Right lung (tissue), 10 donors: ENCODE measurements at places on chromosomes 5 and 9.
A peak's percentile ranks its signal among the peaks of the same experiment; 100 is the strongest.

GRCh38 chr5:90606539-90606938 is 47.9 kb downstream of the ADGRV1 start:
- DNase-seq, result no peak

GRCh38 chr9:19512103-19512832 is 103.5 kb downstream of the ACER2 start:
- no peak for DNase-seq

DNA sequence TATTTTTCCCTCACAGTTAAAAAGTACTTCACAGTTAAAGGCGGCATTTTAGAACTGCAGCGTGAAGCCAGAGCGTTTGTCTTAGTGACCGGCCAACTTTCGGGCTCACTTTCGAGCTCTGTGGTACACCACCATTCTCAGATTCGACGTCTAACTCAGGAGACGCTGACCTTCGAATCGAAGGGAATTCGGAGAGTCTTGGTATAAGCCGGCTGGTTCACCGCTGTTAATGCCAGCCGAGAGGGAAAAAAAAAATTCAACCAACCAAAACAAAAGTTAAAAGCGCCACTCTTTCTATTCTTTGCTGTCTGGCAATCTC is 544 bp upstream of the SNX24 start:
- DNase-seq, result no peak

DNA sequence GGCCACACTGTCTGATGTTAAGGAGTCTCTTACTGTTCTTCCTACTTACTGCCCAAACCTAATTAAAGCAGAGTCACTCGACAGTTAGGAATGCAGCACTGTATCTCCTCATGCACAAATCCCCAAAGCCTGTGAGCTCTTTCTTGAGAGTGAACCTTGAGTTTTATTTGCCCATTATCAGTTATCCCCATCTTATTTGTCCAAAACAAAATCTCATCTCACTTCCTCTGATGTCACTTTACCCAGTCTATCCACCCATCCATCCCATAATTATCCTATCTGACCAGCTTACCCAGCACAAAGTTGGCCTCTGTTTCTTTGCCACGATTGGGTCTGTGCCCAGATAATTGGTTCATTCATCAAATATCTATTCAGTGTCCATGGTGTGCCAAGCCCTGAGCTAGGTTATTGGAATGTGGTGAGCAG is 250.8 kb downstream of the SLIT3 start:
- no peak for DNase-seq

DNA sequence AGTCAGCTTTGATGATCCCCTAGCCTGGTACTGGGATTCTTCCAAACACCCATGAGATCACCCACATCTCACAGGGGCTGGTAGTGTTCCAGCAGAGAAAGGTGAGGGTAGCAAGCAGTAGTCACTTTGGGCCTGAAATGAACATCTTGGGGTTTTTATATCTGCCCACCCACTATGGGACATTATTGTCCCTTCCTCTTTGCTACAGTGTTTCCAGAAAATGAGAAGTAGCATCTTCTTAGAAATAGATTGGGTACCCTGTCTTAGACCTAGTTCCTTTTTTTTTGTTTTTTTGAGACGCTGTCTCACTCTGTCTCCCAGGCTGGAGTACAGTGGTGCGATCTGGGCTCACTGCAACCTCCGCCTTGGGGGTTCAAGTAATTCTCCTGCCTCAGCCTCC is 249.2 kb upstream of the ANKRD55 start:
- no peak for DNase-seq

DNA sequence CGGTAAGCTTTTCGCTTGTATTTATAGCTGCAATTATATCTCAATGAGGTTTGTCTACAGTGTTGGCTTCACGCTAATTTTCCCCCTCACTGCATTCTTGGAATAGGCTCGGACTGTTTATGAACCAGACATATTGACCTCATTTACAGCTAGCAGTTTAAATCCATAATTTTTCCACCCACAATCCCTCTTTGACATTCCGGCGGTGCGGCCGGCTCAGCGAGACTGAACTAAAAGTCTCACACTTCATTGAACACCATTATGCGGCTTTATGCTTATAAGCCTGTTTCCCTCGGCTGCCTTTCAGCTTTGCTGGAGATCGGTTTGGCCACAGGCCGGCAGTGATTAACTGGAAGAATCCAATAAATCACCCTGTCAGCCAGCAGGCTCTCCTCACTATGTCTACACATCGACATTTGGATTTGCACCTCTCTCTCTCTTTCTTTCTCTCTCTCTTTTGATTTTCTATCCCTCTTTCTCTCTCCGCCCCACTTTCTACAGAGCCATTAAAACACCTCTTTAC is 315.0 kb upstream of the TLE4 start:
- peak; percentile 16 for DNase-seq
